Activated CD4-positive, alpha-beta T cell treated with anti-CD3 and anti-CD28 coated beads for 36 hours (primary cell): ENCODE measurements at places on chromosomes 13 and 19.

- DNase-seq, result peak; percentile 60
Observed at GRCh38 chr13:112725346-112726015, 35.6 kb downstream of the ATP11A start.

- no peak for DNase-seq
Observed at GRCh38 chr13:44004878-44005277, 125.2 kb downstream of the LACC1 start.

- DNase-seq, result no peak
Observed at GRCh38 chr19:5451494-5451893, 3.7 kb upstream of the ZNRF4 start.

DNA sequence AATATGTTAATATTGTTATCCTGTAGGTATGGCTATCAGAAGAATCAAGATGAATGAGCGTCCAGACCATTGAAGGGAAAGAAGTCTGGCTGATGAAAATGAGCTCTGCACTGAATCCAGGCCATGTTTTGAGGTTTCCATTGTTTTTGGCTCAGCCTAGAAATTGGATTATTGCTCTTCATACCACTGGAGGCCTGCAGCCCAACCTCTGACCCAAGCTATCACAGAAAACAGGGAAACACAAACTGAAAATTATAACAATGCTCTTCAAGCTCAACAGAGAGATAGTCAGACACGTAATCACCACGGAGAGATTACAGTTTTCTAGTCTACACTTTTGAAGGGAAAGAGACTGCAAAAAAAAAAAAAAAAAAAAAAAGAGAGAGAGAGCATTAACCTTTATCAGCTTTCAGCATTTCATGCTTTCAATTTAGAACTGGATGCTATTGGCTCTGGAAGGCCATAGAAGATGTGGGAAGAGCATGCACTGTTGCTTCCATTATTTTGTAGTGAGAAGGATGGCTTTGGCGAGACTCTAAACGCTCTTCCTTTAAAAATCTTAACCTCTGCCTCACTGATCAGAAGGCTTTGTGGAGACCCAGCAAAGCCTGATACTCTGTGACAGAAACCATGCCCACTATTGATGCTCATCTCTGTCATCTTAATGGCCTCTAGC is 10.8 kb downstream of the EDNRB start:
- DNase-seq, result no peak

GRCh38 chr19:35300339-35300649 is 8.3 kb downstream of the MAG start:
- DNase-seq, result no peak

GRCh38 chr13:59643364-59643841 is 520.3 kb downstream of the DIAPH3 start:
- DNase-seq, result no peak

- DNase-seq, result no peak
Observed at GRCh38 chr13:86438034-86438433, 638.8 kb upstream of the SLITRK6 start.

- DNase-seq, result no peak
Observed at GRCh38 chr19:3459089-3459881, 21.0 kb downstream of the SMIM24 start.

DNA sequence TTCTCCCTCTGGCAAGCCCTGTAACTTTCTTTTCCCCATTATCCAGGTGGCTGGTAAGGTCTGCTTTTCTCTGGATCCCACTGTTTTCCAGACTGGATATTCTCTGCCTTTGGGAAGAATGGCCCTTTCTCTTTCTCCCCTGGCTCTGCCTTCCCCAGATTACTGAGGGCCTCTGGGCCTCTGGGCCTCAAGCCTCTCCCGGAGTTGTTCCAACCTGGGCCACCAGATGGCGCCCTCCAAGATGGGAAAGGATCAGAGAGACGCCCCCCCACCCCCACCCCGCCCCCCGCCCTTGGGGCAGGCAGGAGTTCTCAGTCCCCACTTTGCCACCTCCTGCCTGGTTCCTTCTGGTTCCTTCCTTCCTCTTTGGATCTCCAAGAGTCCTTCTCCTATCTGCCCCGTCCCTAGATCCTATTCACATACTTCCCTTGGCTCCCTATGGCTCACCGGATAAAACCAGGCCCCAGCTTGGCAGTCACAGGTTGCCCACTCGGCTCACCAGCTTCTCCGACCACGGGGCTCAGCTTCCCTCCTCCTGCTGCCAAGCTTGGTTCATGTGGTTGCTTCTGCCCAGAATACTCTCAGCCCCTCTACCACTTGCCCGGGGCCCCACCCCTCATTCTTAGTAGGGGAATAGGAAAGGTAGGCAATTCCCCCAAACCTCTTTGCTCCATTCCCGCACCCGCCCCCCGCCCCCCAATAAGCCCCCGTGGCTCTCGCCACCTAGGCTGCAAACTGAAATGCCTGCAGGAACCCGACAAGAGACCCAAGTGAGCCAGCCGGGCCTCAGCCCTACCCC is 13.1 kb downstream of the EPS8L1 start:
- peak; percentile 89 for DNase-seq

DNA sequence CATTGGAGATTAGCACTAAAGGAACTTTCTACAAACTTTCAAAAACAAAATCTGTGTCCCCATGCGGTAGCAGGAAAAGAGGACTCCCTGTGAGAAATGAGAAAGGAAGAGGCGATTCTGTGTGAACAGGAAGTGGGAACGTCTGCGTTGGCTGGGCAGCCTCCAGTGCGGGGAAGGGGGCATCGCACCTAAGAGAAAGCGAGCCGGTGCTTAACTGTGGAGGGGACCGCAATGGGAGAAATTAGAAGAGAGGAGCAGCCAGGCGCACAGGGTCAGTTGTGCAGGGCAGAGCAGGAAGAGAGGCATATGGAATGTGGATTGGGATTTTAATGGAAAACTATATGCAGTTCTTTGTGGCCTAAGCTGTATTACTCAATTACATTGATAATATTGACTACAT is 77.4 kb upstream of the DOCK9 start:
- DNase-seq, result no peak

DNA sequence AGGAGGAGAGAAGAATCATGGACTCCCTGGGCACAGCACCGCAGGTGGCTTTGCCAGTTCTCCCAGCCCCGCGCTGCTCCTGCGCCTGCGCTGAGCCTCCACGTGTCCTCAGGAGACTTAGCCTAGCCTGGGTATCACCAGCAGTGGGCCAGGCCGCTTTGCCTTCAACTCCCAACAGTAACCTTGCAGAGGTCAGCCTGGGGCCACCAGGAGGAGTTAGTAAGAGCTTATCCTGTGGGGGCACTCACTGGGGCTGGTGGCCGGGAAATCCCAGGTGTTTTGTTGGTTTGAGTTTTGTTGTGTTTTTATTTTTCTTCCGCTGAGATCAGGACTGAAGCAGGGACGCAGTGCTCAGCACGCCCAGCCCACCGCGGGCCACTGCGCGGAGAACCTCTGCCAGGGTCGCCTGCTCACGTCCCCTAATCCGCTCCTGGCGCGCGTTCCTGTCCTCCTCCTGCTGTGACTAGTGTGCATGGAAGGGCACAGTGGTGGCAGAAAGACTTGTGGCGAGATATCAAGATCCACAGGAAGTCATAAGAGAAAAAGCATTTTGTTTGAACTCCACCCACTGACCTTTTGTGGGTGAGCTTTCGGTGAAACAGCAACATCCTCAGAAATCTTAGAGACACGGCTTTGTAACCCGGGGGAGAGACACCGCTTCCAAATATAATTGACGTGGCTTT is 207.4 kb upstream of the RFC3 start:
- peak; percentile 77 for DNase-seq

DNA sequence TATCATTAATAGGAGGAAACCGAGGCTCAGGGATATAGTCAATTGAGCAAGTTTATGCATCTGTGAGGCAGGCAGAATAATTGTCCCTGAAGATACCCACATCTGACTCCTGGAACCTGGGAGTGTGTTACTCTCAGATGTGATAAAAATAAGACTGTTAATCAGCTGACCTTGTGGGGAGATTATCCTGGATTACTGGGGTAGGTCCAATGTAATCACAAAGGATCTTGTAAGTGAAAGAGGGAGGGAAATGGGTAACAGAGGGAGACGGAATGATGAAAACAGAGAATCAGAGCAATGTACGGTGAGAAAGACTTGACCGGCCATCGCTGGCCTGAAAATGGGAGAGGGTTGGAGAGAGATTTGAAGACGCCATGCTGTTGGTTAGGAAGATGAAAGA is 3.2 kb upstream of the EDDM13 start:
- DNase-seq, result no peak

DNA sequence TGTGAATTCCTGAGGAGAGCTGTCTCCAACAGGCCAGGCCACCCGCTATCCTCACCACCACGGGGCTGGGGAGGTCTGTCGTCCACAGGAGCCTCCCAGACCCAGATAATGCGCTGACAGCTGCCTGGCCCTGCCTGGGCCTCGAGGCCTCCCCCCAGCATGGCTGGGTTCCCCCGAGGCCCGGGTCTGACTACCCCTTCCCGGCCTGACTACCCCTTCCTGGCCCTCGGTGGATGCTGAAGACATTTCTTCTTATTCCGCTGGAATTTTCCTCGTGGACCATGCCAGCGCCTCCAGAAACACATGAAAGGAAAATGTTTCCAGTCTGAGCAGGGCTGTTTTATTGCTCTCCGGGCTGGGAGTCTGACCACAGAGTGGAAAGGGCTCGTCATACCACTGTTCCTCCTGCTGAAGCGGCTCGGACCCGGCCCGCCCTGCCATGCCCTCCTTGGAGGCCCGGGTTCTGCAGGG is 16.8 kb upstream of the COMP start:
- DNase-seq, result no peak

- DNase-seq, result no peak
Observed at GRCh38 chr13:67283637-67284036, 53.5 kb upstream of the PCDH9 start.

- DNase-seq, result no peak
Observed at GRCh38 chr13:41991936-41992335, 31.0 kb upstream of the VWA8 start.

- no peak for DNase-seq
Observed at GRCh38 chr13:28485551-28485950, 9.4 kb downstream of the FLT1 start.

DNA sequence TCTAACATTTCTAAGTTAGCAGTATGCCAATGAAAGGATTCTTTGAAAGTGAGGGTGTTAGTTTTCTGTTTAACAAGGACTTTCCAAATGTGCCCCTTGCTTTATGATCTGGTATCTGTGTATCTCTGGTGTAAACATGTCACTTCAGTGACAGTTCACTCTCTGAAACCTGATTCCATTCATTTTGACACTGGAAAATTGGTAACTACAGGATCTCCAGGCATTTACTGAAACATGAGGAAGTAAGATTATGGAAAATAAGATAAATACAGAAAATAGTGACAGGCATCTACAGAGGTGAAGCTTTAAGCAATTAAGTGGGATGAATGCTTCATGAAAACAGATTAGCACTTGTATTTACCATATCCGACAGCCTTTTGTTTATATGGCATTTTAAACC is 101.6 kb upstream of the MYO16 start:
- no peak for DNase-seq

DNA sequence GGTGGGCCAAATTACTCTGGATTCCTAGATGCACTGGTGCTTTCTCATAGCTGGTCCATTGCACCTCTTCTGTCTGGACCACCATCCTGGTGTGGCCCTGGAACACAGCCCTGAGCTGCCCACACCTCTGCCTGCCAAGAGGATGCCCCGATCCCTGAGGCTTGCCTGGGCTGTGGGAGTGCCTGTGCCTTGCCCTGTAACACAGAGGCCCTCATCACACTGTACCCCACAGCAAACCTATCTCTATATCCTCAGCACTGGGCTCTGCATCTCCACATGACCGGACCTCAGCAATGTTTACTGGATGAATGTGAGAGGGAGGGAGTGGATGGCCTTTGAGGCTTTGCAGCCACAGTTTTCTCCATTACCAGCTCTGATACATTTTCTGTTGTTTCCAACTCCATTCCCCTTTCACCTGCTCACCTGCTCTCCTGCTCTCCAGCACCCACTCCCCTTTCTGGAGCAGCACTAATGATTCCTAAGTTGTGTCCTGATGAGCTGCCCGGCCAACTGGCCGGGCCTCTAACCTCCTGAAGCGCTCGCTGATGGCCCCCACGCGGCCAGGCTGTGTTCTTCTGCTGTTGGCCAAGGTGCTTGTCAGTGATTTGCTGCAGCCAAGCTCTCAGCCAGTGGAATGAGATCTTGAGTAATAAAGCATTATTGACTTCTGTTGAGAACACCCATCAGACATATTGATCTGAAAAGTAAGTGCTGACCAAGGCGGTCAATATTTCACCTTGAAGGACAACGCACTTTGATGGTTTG is 232.6 kb downstream of the TEX29 start:
- DNase-seq, result no peak

DNA sequence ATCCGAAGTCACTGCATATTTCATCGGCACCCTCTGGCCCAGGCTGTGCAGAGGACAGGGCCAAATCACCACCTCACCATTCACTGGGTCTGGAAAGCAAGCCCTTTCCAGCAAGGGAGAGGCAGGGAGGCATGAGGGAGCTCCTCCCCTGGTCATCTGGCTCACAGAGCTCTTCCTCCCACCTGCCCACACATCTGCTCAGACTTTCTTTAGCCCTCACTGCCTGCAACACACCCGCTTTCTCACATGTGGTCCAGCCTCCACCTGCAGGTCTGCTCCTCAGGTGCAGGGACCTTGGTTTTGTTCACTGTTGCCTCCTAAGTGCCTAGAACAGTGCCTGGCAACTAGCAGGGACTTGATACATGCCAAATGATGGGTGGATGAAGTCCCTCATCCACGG is 21.0 kb upstream of the SLC35E1 start:
- no peak for DNase-seq

- DNase-seq, result peak; percentile 14
Observed at GRCh38 chr13:98143601-98144026, 720 bp downstream of the FARP1 start.

DNA sequence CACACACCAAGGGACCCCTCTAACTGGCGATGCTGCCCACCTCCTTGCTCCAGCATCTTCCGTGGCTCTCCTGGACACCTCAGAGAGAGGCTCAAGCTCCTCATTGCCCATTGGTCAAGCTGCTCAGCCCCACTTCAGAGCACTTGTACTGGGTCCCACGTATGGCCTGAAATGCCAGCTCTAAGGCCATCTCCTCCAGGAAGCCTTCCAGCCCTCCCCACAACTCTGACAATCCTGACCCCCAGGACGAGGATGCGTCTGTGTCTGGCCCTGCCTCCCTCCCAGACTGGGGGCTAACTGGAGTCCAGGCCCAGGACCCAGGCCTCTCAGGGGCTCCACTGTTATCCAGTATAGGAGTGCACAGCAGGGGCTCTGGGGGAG is 7.9 kb upstream of the HOMER3 start:
- no peak for DNase-seq

DNA sequence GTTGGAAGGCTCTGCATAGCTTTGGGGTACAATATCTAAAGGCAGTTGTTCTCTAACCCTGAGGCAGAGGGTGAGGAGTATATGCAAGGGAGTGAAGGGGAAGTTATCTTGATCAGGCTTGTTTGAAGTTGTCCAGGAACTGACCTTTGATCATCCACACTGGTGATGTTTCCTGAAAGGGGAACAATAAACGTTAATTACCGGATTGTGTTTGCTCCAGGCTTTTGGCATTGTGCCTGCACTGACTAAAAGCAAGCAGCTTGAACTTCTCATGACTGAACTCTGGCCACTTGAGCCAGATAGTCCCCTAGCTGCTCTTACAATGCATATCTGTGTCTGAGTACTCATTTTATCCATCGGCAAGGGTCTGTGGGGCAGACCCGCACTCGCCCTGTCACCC is 27.0 kb upstream of the ZNF726 start:
- no peak for DNase-seq

- peak; percentile 76 for DNase-seq
Observed at GRCh38 chr19:3178377-3178972, at the start of gene S1PR4. TSS of gene S1PR4 (plus strand) at chr19:3178769. CDS start at chr19:3178793, 24 bp downstream.
